Hematopoietic multipotent progenitor cell (in vitro differentiated cells): ENCODE measurements at places on chromosomes 4 and X. TPM values are rescaled to one million over a fixed set of nuclear protein-coding genes. Genes with fewer than 3 reads are reported as not detected.

DNA sequence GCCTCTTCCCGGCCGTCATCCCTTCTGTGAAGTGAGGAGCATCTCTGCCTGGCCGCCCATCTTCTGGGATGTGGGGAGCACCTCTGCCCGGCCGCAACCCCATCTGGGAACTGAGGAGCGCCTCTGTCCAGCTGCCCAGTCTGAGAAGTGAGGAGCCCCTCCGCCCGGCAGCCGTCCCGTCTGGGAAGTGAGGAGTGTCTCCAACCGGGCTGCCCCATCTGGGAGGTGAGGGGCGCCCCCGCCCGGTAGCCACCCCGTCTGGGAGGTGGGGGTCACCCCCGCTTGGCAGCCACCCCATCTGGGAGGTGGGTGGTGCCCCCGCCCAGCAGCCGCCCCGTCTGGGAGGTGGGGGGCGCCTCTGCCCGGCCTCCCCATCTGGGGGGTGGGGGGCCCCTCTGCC, 142.3 kb downstream of the LAS1L start:
- DNase-seq: no peak

Gene HSFX3
- total RNA-seq: not detected

GRCh38 chr4:24927049-24927448, 14.2 kb upstream of the CCDC149 start:
- DNase-seq: no peak

GRCh38 chrX:17298564-17298963, 76.4 kb upstream of the NHS start:
- DNase-seq: no peak

DNA sequence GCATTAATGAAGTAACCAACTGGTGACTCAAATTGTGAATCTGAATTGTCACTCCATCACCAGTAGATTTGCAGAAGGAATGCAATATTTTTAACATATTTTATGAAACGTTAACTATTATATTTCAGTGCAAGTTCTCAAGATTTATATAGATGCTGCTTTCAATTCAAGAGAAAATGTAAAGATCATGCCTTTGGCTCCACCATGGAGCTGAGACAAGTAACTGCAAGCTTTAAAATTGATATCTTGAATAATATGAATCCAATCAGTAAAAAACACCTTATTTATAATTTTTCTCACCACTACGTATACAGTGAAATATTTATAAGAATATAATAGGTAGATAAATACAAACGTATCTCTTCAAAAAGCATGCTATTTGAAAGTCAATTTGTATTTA, 27.8 kb upstream of the GALNTL6 start:
- DNase-seq: peak; percentile 1

GRCh38 chr4:8286719-8287342, 17.3 kb downstream of the HTRA3 start:
- no peak for DNase-seq

DNA sequence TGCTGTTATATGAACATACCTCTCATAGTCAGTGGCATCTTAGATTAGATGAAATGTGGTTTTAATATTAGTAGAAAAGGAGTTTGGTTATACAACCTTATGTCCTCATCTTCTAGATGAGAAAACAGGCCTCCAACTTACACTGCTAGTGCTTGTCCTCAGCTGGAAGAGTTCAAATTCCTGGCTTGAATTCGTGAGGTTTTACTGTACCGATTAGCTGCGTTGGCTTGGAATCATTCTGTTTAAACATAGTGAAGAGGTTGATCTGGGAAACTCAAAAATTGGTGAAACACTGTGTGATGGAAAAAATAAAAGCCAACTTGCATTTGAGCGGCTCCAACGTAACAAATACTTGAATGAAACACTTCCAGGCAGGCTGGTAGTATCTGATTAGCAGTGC, 81.0 kb downstream of the LNX1 start:
- DNase-seq: no peak

DNA sequence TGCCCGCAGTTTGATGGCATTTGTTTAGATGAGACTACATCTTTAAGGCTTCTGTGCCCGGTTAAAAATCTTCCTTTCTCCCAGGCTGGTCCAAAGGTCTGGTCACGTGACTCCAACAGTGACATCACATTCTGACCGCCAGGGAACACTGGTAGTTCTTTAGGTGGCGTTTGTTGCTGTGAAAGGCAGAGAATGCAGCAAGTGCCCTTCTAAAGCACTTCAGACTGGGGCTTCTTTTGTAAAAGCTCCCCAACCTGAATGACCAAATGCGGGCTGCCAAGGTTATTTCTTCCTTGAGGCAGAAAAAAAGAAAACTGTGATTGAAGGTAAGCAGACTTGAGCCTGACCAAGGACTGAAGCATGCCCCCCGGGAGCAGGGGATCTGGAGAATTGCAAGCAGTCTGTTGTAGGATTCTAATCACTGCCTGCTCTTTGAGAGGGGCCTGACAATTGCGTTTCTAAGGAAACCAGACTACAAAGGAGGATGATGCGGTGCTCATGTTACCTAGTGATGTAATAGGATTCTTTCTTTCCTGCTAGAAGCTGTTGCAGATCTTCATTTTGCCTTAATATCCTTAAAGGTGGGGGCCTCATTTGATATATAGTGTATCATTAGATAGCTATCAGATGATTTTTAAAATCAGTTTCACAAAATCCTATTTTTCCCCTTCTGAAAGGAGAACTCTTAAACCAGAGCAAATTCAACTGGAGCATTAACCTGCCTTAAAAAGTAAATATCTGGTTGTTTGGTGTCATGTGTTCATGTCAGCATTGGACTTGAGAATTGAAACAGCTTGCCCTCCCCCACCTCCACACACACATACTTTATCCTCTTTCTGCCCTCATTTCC, 133.1 kb downstream of the AKAP4 start:
- DNase-seq: no peak

- no peak for DNase-seq
These were observed 332.7 kb downstream of the MID1IP1 start for GRCh38 chrX:39133971-39134370.

DNA sequence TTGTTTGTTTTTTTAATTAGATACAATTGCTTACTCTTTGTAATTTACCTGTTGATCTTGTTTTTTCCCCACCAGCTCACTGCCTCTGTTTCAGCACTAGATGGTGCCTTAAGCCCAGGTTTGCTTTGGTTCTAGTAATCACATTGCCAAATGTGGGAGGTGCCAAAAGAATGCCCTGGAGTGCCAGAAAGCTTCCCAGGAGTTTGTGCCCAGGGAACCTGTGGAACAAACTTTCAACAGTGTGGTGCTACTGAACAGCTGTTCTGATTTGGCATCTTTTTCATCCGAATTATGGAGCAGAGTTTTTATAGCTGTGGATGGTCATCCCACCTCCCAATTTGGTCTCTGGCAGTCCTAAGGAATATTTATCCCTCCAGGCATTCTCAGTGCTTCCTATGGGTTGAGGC, 1000.7 kb downstream of the STIM2 start:
- DNase-seq: no peak

DNA sequence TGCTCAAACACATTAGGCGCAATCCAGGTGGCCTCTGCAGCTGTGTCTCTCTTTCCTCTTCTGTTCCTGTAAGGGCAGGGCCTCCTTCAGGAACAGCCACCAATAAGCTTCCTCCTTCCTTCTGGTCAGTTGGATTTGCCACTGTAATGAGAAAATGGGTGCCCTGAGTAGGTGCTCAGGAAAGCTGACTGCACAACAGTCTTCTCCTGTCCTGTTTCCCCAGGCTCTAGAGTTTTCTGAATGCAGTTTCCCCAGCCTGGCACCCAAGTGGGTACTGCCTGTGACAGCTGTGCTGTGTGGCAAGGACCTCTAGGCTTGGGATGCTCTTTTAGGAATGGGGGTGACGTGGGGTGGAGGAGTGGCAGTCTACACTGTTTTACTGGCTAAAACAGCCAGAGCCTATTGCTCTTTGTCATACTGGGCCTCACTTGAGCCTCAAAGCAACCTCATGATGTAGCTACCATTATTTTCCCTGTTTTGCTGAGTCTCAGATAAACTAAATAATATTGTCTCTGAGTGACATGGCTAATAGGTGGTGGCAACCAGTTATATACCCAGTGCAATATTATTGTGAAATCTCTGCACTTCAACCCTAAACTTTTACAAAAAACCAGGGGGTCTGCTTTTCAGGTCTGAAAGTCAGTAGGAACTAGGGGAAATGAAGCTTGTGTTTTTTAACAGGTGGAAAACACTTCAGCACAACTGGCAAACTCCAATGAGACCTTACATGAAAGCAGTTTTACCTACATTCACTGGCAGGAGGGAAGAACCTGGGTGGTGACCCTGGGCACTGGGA, 1.2 kb downstream of the CXCL2 start:
- DNase-seq: no peak

Gene TRIM75
- total RNA-seq: not detected

- DNase-seq: no peak
These were observed 103.5 kb downstream of the TECRL start for GRCh38 chr4:64305565-64306254.

Gene BTK
- total RNA-seq: 37.7 TPM

DNA sequence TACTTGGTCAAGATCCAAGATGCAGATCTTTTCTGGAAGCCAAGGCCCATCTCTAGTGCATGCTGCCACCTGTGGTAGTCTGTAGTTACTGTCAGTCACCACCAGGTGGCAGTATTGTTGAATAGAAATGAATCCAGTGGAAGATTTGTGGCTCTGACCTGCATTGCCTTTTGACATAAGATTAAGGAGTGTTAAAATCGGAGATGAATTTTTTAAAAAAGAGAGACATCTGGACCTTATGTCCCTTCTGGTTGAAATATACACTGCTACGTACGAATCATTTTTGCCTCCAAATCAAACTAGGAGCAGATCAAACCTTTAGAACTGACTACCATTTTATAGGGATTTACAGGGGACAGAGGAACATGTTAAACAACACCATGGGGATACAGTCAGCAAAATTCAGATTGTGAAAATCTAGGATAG, 46.9 kb upstream of the RHOH start:
- peak; percentile 77 for DNase-seq

GRCh38 chr4:106579236-106579635, 210.7 kb upstream of the GIMD1 start:
- no peak for DNase-seq

Gene KCNE5
- 1.1 TPM for total RNA-seq

Gene CASK
- 4.3 TPM for total RNA-seq

GRCh38 chr4:136203199-136203598, 1329.1 kb downstream of the PCDH18 start:
- DNase-seq: no peak

- no peak for DNase-seq
These were observed 136.8 kb downstream of the FAM53A start for GRCh38 chr4:1547131-1547855.

DNA sequence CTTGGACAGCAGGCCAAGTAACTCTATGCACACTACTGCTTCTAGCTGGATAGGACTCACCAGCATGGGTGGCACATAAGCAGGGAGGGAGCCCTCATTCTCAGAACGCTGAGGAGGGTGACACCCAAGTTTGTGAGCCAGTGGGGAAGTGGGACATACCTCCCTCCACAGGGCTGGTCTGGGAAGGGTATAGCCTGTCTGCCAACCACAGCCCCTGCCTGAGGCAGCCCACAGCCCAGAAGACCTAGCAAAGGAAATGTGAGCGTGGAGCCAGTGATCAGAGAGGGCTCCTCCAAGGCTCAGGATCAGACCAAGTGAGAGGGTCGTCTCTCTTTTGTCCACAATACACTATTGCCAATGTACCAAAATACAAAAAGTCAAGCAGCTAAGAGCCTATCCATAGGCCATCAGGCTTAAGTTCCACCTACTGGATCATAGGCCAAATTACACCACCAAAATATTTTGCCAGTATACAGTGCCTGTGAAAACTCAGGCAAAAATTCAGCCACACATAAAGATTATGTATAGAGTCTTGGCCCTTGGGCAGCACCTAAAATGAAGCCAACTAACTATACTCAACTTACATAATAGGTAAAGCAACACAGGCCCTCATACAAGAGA, 1203.1 kb downstream of the PCDH18 start:
- DNase-seq: no peak

DNA sequence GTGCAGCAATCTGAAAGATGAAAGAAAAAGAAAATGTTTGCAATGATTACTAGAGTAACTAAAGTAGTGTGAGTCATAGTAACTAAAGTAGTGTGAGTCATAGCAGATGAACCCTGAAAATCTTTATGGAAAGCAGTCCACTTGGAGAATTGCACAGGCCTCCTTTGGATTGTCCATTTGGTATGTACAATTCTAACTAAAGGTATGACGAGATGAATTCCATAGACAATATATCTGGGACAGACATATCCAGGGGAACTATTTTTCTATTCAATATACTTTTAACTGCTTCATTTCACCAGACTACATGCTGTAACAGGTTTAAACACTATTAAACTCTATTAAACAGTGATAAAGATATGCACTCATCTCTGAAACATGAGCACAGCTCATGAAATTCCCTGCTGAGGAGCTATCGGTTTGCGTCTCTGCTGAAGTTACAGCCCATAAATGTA, 798.7 kb downstream of the PCDH7 start:
- DNase-seq: no peak

- no peak for DNase-seq
These were observed 21.1 kb downstream of the RNF4 start for GRCh38 chr4:2489841-2490552.

DNA sequence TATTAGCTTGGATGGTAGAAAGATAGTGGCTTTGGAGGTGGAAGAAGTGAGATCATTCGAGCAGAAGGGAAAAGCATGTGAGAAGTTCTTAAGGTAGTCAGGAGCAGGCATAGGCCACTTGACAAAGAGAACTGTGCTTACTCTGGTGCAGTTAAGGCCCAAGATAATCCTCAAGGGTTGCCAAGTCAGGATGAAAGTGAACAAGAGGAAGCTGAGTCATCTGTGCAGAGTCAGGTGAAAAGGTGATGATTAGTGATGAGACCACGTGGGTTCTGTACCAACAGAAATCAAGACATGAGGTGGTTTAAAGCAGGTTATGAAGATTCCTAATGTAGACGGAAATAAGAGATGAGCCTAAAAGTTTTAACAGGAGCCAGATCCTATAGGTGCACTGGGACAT, 369.8 kb downstream of the DTHD1 start:
- DNase-seq: no peak

Gene UGT2A1
- not detected for total RNA-seq

DNA sequence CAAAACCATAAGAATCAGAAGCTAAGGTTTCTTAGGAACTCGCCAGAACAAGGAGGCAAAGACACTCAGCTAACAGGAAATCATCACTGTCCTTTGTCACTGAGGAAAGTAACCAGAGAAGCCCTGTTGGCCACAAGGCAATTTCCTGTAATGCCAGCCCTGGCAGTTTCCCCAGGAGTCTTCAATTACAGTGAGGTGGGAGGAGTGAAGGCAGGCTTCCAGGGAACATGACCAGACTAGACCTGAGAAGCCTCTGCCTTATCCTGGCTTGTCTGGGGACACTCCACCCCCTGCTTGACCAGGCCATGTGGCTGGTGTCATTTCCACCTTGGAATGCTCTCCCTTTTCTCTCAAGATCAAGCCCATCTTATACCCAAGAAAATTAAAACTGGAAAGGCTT, 125.3 kb downstream of the COL4A6 start:
- no peak for DNase-seq

Gene TRPC3
- not detected for total RNA-seq

Gene CTAG1A
- not detected for total RNA-seq

Gene GASK1B
- total RNA-seq: 3.5 TPM

DNA sequence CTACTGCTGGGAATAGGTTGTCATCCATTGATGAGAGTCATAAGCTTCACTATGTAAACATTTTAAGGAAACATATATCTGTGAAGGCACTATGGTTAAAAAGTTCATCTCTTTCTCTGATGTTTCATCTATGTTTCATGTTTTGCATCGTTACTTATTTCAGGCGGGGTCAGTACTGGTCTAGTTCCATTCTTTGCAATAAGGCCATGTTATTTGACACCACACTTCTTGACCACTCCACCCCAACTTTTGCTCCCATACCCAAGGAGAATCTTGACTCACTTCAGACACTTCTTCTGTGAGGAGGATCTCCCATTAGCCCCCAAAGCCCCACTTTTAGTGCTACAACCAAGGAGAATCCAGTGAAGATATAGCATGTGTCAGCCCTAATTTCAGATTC, 119.4 kb downstream of the GRIA3 start:
- DNase-seq: no peak

Gene ATG4A
- total RNA-seq: 5.7 TPM
